NCI-H526 treated with DMSO at 0.1 percent for 48 hours (cell line): ENCODE measurements at places on chromosomes 2 and 18.

DNA sequence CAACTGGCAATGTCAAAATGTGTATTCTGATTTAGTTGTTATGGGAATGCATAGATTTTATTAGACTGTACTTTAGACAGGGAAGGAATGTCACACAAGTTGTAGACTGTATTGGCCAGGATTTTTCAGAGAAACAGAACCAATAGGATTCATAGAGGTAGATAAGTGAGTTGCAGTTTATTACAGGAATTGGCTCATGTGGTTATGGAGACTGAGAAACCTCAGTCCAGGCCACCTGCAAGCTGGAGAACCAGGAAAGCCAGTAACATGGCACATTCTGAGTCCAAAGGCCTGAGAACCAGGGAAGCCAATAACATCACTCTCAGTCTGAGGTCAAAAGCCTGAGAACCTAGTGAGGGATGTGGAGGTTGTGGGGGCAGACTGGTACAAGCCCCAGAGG is 1.8 kb upstream of the GALNT5 start:
- DNase-seq, result no peak

- no peak for DNase-seq
Observed at GRCh38 chr2:118638453-118638852, 209.0 kb downstream of the EN1 start.

DNA sequence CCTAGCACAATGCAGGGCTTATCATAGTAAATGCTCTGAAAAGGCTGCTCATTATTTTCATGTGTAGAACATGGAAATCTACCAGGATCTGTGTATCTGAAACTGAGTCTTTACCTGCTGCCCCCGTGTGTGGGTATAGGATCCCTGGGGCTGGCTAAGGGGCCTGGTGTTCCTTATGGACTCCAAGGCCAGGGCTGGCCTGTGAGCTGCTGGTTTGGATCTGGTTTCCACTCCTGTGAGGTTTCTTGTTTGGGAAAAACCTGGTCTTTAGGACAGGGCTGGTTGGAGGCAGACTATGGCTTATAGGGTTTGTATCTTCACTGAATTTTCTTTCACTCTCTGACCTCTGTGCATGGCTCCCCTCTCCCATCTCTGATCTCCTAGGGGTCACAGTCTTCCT is 80.8 kb downstream of the DYSF start:
- DNase-seq, result no peak

- no peak for DNase-seq
Observed at GRCh38 chr18:45133276-45133675, 452.6 kb downstream of the SETBP1 start.
